Vagina (tissue), 2 donors: ENCODE measurements at places on chromosomes 6 and 20.
A peak's percentile ranks its signal among the peaks of the same experiment; 100 is the strongest.

- DNase-seq: no peak
Observed at GRCh38 chr6:47524136-47524845, 46.7 kb downstream of the CD2AP start.

DNA sequence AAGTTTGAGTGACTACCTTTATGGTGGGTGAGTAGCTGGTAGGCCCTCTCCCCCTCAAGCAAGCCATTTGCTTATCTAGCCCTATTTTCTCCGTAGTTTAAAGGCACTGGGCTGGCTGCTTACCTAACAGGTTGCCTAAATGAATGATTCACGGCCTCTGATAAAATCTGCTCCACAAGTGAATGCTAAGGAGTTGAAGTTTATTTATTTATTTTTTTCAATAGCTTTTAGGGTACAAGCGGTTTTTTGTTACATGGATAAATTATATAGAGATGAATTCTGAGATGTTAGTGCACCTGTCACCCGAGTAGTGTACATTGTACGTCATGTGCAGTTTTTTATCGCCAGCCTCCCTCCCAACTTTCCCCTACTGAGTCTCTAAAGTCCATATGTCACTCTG lies 8.3 kb upstream of the CDH26 start:
- DNase-seq: no peak

- DNase-seq: no peak
Observed at GRCh38 chr6:25872814-25873213, 1.2 kb downstream of the SLC17A3 start.

GRCh38 chr6:34056305-34057108 lies 89.4 kb downstream of the GRM4 start:
- DNase-seq: no peak

GRCh38 chr20:36666181-36666740 lies 20.3 kb upstream of the SLA2 start:
- DNase-seq: no peak

DNA sequence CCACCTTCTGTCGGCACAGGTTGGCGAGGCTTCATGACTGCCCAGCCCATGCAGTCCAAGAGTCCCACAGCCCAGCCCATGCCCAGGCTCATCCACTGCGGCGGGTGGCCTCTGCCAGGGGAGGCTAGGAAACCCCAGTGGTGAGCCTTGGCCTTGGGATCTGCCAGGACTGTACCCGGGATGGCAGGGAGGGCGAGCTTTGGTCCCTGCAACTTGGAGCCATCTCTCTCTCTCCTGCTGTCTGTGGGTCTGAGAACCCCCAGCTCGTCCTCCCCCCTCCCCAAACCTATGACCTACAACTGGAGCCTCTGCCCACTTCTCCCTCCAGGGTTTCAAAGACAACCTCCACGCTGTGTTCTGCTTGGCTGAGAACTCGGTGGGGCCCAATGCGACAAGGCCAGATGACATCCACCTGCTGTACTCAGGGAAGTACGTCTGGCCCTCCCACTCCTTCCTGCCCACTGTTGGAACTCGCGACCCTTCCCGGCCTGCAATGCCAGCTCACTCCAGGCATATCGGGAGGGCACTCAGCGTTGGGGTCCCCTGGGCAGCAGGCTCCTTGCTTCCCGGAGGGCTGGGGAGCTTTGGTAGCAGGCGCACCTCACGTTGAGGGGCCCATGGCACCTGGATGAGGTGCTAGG lies 19.7 kb downstream of the NPEPL1 start:
- DNase-seq: peak; percentile 88

DNA sequence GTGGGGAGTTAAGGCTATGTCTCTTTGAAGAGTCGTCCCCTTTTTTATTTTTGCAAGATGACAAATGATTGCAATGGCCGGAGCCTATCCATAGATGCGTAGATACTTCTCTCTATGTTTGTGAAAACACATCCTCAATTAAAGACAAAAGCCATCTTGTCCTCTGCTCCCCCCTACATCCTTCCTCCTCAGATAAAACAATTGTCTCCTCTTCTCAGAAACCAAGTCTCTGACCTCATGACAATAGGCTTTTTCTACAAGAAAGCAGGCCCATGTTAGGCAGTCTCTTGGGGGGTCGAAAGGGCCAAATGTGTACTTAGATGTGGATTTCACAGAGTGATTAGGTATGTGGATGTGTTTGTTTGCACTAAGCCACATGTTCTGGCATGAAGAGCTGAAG lies 51.1 kb upstream of the SSTR4 start:
- DNase-seq: no peak

DNA sequence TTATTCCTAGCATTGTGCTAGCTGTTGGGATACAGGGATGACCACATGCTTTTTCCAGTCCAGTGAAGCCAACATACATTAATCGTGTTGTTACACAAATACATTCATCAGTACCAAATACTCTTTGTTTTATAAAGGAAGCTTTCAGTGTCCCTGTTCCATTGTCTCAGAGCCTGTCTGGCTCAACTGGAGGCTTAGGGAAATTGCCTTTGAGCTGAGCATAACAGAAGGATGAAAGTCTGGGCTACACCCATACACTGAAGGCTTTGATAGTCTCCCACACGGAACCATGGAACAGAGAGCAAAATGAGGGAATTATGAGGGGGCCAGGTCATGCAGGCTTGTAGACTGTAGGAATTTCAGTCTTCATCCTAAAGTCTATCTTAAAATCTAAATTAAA lies 126.4 kb upstream of the KCNQ5 start:
- DNase-seq: no peak

DNA sequence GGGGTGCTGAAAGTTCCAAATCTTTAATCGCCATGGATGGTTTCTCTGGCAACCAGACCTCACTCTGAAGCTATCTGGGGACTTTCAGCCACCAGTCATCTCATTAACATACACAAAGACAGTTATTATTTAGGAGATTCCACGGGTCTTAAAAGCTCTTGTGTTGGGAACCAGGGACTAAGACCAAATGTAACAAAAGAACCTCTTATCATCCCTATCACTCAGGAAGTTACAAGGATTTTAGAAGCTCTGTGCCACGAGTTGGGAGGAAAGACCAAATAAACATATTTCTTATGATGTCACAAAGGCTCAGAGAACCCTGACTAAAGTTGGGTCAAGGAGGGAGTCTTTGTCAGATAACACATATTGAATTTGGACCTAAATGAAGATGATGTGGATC lies 17.7 kb downstream of the GPX6 start:
- DNase-seq: no peak

GRCh38 chr20:54839224-54839623 lies 363.8 kb downstream of the DOK5 start:
- no peak for DNase-seq

DNA sequence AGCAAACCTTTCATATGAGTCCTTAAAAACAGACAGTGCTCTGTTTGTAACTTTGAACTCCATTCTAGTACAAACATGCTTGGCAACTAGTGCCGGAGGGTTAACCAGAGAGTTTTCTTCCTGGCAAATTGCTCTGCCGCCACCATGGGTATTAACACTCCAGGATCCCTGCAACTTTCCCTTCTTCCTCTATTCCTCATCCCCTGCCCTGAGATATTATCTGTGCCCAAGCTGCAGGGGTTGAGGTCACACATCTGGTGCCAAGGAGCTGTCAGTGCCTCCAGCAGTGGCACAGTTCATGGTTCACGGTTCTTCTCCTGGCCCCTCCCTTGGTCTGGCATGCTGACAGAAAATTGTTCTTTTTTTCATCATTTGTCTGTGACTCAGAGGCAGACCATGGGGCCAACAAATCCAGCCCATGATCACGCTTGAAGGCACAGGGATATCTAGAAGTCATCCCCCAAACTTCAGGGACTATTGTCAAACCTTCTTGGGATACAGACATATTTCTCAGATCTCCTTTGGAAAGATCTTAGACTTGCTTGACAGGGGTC lies 77.5 kb downstream of the ATXN1 start:
- no peak for DNase-seq

DNA sequence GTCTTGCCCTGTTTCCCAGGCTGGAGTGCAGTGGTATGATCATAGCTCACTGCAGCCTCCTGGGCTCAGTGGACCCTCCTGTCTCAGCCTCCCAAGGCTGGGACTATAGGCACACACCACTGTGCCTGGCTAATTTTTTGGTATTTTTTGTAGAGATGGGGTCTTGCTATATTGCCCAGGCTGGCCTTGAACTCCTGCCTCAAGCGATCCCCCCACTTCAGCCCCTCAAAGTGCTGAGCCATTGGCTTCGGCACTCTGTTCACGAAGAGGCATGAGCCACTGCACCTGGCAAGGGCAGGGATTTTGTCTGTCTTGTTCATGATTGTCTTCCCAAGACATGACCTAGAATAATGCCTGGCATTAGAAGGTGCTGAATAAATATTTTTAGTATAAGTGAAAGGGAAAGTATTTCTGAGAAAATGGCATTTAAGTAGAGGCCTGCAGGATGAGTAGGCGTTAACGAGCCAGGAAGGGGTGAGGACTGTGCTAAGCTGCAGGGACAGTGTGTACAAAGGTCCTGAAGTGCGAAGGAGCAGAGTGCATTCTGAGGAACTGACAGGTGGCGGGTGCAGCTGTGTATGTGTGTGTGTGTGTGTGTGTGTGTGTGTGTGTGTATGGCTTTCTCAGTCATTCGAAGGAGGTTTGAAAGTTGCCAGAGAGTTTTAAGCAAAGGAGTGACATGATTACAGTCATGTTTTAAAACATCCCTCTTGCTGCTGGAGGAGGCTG lies 43.0 kb downstream of the VEGFA start:
- DNase-seq: no peak

DNA sequence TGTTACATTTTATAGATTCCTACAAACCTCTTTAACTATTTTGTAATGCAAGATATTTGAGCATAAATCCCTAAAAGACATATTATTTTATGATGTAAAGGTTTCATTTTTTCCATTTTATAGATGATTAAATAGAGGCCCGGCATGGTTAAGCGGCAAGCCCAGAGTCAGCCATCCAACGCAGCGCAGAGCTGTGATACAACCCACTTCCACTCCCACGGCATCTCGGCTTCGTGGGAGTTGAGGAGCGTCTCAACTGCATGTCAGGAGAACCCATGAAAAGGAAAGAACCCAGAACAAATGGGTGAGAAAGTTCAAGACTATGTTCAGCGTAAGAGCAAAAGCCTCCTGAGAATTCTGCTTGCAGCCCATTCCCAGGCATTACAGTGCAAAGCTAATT lies 488.2 kb downstream of the PRKN start:
- DNase-seq: no peak

- DNase-seq: no peak
Observed at GRCh38 chr6:53924277-53924676, 129.5 kb downstream of the LRRC1 start.

GRCh38 chr6:47146431-47147174 lies 104.5 kb upstream of the ADGRF1 start:
- DNase-seq: no peak

DNA sequence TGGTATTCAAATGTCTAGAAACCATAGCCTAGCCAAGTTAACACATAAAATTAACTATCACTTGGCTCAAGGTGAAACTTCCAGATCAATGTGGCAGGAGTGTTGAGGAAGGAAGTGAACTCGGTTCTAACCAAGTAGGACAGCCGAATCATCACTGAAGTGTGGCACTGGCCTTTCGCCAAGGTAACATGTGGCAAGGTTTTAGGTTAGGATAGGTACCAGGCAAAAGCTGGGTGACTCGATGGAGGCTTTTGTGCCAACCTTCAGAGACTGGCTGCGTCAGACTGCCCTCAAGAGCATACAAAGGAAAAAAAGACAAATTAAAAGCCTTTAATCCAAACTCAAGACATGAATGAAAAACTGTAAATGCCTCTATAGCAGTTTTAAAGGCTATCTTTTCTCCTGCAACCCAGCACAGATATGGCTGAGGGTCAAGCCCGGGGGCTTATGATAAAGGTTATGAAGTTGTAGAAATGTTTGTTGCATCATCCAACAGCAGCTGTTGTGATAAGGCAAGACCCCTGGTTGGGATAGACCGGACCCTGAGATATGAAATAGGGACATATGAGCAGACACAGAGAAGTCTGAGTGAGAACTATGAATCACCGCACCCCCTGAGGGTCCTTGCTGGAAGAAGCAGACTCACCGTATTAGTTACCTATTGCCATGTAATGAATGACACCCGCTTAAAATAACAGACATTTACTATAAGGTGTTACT lies 11.9 kb downstream of the PSMB9 start:
- DNase-seq: no peak

GRCh38 chr6:130198483-130199035 lies 24.2 kb downstream of the SAMD3 start:
- no peak for DNase-seq

GRCh38 chr20:7665376-7665775 lies 274.9 kb downstream of the HAO1 start:
- no peak for DNase-seq

GRCh38 chr6:161141173-161141572 lies 132.7 kb downstream of the AGPAT4 start:
- DNase-seq: peak; percentile 52

- no peak for DNase-seq
Observed at GRCh38 chr6:79378957-79379356, 144.5 kb upstream of the HMGN3 start.

DNA sequence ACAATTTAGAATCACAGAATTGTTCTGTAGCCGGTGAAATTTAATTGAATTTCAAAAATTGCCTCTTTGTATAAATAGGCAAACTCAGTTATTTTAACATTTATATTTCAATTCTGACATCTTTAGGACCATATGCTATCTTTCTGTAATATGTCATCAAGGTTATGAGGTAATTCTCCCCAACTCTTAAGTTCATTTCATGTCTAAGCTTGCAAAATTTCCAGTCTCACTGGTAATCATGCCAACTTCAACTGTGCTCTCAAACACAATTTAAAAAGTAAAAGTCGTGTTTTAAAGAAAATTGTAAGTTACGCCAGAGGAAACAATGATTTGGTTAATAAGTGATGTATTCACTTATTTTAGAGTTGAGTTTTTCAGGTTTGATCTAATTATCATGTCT lies 1.4 kb downstream of the NCOA7 start:
- no peak for DNase-seq

GRCh38 chr20:46955601-46956556 lies 61.2 kb downstream of the EYA2 start:
- DNase-seq: no peak

GRCh38 chr6:118743746-118744145 lies 92.4 kb upstream of the CEP85L start:
- peak; percentile 13 for DNase-seq

- DNase-seq: no peak
Observed at GRCh38 chr6:113699239-113699638, 157.9 kb upstream of the MARCKS start.

- peak; percentile 8 for DNase-seq
Observed at GRCh38 chr6:157768304-157768703, 54.7 kb upstream of the SNX9 start.

- no peak for DNase-seq
Observed at GRCh38 chr6:71239694-71240093, 48.9 kb upstream of the OGFRL1 start.

DNA sequence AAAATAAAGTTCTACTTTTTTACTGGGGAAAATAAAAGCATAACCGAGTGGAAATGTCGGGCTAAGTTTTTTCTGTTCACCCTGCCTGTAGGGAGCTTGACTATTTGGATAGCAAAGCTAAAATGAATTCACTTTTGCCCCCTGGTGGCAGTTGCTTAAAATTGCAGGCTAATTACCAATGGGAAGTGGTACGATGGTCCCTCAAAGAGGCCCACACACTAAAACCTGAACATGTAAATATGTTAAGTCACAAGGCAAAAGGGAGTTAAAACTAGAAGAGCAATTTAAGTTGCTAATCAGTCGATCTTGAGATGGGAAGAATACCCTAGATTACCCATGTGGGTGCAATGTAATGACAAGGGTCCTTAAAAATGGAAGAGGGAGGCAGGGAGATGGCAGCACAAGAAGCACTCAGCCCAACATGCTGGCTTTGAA lies 916 bp upstream of the SUN5 start:
- no peak for DNase-seq
